Stimulated activated memory B cell treated with anti-CD40 and anti-IgM and Interleukin-4, amounts not matched to agents 10 μg/mL and 1 μg/mL and 100 μg/mL, for 72 hours (primary cell): ENCODE measurements at places on chromosomes 5 and 9.
A peak's percentile ranks its signal among the peaks of the same experiment; 100 is the strongest.

DNA sequence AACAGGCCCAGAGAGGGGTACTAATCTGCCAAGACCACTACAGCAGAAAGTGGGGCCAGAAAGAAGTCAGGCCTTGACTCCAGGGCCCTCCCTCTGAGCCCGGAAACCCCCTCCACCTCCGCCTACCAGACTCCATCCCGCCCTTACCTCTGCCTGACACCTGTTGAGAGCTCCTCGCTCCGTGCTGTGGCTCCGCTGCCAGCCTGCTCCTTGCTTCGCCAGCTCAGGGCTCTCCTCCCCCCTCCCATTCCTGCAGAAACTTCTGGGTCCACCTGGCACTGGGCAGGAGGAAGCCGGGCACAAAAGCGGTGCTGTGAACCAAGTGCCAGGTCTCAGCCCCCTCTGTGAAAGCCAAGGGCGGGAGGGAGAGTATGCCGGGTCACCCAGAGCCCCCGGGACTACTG, 6.4 kb upstream of the ST6GALNAC6 start:
- ATAC-seq, result peak; percentile 67

DNA sequence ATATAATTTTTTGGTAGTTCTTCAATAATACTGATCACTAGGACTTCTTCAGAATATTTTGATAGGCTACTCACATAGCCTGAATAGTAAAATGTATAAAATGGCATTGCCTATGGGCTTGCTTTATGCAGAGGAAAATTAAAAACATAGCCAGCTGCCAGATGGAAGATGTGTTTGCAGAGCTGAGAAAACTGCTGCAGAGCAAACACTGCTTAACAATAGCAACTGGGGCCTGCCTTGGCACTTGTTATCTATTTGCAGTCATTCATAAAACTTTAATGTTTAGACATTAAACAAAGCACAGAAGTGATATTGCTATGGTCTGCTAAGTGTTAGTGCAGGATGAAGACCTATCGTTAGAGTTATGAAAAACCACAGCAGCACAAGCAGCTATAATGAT, 151.5 kb upstream of the SMC2 start:
- no peak for ATAC-seq

- ATAC-seq, result peak; percentile 99
Measured at GRCh38 chr5:78887384-78888118, 97.6 kb downstream of the ARSB start.

GRCh38 chr5:18281947-18282581, 647.8 kb downstream of the TAF11L14 start:
- ATAC-seq, result no peak

DNA sequence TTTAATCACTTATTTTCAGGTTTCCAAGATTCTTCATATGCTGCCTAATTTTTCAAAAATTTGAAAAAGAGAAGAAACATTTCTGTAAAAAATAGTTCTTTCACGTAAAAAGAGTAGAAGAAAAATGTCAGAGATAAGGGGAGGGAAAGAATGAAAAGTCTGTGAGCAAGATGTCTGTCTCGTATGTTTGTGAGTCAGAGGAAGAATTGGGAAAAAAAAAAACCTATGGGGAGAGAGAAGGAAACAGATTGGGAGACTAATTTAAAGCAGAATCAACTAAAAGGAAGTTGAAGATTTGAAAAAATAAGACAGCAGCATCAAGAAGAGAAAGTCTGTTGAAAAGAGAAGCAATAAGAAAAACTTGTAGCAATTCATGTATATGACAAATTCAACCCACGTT, 456.3 kb downstream of the HINT1 start:
- no peak for ATAC-seq

DNA sequence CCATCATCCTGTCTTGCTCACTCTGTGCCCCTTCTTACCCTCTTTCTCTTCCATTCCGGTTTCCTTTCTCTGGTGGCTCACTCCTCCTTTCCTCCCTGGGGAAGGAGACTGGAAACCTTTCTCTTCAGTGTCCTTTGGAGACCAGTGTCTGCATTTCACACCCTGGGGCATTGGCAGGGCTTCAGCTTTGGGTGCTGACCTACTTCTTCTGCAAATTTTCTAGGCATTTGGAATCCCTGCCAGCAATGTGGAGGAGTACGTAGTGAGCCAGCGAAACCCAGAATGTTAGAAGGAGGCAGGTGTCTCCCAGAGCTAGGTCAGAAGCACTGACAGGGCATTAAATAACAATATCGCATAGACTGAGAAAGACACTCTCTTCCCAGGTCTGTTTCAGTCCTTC, 122.2 kb downstream of the SLC28A3 start:
- no peak for ATAC-seq

DNA sequence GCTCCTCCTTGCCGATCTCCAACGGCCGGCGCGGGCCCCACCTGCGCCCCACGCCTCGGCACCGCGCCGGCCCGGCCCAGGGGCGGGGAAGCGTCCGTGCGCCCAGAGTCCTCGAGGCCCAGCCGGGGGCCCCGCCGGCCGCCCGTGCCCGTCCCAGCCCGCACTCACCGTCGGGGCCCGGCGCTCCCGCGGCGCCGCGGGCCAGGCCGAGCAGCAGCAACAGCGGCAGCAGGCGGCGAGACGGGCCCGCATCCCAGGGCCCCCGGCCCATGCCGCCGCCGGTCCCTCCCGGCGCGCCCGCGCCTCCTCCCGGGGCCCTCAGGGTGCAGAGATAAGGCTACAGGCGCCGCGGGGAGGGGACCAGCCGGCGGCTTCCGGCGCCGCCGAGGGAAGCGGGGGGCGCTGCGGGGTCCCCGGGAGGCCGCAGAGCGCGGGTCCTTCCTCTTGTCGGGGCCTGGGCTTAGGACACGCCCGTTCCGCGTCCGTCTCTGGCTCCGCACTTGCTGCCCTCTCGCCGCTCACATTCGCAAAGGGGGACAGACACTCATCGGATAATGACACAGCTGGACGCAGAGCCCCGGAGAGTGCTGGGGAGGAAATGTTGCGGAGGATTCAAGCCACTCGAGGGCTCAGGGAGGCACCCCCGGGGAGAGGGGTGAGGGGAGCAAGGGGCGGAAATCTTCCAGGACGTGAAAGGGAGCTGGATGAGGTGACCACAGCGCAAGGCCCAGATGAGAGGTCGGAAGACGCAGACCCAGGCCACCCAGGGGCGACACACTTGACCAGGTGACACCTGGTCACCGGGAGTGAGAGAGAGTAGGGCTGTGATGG, at the start of gene SUSD1:
Gene SUSD1 (minus strand): TSS at position 333 of the 831 bp plus-strand sequence. CDS start 62 bp downstream, at position 271.
- ATAC-seq, result peak; percentile 79
